Heart left ventricle (tissue), 16 donors: ENCODE measurements at places on chromosomes 4 and X. TPM values are rescaled to one million over a fixed set of nuclear protein-coding genes. Genes with fewer than 3 reads are reported as not detected.

- DNase-seq, result no peak
Observed at GRCh38 chr4:101008503-101008902, 338.8 kb downstream of the PPP3CA start.

DNA sequence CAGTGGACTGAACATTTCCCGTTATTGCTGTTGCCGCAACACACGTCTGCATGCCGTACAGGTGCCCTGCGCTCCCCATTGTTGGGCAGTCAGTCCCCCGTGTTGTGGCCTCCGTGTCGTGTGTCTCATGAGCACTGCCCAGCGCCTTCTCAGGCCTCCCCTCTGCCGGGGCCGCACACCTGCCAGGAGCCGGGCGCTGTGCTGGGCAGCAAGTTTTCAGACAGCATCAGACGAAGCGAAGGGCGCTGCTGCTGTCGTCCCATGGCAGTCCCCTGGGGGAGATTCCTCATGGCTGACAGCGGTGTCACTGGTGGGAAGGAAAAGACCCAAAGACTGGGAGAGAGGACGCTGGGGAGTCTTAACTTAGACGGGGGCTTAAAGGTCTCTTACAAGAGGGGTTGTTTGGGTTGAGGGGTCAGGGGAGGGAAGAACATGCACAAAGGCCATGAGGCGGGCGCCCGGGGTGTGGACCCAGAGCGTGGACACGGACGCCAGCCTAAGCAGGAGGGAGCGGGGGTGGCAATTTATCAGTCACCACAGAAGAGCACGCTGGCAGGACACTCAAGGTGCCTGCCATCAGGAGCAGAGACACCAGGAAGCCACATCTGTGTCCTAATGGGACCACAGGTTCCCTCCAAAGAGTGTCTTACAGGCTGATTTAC lies 47.3 kb downstream of the RGS12 start:
- DNase-seq, result no peak

- no peak for DNase-seq
Observed at GRCh38 chr4:82437285-82438005, 7.1 kb downstream of the ENOPH1 start.

GRCh38 chr4:27624749-27625148 lies 764.1 kb downstream of the STIM2 start:
- no peak for DNase-seq

DNA sequence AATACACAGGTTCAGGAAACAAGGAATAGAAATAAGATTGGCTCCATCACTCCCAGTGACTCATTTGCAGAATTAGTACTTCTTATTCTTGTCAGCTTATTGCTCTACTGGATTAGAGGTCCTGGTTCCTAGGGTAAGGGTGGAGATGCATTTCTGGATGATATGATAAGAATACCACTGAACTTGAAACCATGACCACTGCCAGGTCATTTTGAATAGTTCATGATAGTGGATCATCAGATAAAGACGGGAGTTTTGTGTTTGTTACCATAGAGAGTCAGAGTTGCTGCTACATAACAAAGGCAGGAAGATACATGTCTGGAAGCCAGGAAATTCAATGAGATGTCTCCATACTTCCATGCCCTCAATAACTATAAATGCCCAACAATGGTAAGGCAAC lies 109.2 kb upstream of the FAT1 start:
- DNase-seq, result no peak

- no peak for DNase-seq
Observed at GRCh38 chr4:86278126-86278525, 81.7 kb downstream of the MAPK10 start.

DNA sequence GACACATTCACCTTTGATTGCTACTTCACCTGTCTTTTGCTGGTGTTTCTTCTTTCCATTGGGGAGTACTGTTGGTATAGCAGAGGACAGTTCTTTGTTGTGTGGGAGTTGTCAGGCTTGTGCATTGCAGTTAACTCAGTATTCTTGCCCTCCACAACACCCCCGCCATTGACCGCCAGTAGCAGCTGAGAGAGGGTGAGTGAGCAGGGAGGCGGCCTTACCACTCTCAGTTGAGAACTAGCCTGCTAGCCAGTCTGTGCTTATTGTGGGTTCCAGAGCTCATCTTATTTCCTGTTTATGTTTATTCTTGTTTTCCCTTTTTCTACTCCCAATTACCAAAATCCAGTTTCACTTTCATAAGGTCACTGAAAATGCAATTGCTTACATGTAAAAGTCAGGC lies 52.2 kb downstream of the STIM2 start:
- DNase-seq, result no peak

DNA sequence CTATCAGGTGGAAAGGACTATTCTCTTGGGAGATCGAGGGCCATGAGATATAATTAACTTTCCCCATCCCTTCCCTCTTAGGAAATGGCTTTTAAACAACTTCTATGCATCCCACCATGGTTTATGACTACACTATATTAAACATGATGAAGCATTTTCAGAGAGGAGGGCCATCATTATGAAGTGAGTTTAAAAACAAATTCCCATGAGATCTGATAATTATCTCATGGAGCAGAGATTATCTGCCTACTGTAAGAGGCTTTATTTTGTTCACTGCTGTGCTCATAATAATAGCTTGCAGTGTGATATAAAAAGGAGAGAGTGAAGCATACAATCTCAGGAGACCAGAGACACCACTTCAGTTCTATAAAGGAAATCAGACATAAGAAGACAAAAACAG lies 330.5 kb upstream of the ZFP42 start:
- DNase-seq, result no peak

- DNase-seq, result no peak
Observed at GRCh38 chr4:81628489-81628888, 156.8 kb upstream of the RASGEF1B start.

DNA sequence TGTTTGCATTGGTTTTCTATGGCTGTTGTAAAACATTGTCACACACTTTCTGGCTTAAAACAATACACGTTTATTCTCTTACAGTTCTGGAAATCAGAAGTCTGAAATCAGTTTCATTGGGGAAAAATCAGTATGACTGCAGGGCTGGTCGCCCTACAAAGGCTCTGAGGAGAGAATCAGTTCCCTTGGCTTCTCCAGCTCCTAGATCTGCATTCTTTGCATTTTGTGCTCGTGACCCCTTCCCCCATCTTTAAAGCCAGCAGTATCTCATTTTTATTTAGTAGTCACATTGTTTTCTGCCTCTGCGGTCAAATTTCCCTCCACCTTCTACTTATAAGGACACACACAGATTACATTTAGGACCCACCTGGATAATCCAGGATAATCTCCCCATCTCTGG lies 849.7 kb upstream of the GRID2 start:
- DNase-seq, result no peak

- DNase-seq, result no peak
Observed at GRCh38 chrX:5113128-5113527, 1115.5 kb downstream of the NLGN4X start.

DNA sequence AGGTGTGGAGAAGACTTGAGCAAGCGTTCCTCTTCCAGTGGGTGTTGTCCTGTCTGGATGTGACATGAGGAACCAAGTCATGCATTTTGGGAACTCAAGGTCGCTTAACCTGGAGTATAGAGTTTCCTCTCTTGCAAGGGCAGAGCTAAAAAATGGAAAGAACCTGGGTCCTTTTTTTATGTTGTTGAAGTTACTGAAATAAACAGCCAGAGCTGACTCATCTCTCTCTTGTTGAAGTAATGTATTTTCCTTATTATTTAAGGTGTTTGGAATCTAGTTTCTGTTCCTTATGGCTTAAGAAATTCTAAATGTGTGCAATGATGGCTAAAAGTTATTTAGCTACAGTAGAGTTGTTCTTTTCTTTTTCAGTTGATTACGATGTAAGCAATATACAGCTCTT lies 314.5 kb downstream of the CAMK2D start:
- no peak for DNase-seq

DNA sequence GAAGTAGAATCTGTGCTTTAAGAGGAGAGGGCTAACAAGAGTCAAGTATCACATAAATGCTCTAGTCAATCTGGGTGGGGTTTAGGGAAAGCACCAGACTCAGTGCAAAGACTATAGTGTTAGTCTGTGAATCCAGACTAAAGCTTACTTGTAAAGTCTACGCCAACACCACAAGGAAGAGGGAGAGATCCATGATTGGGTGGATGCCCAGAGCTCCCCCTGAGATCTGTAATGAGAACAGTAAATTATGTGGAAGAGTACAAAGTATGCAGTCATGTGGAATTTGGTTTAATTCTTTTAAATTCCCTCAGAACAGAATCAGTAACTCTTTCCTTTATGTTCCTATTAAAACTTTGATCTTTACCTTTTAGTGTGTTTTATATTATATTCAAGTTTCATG lies 354.7 kb upstream of the SPANXN4 start:
- DNase-seq, result no peak

GRCh38 chrX:16848541-16848940 lies 21.6 kb downstream of the RBBP7 start:
- DNase-seq, result no peak

DNA sequence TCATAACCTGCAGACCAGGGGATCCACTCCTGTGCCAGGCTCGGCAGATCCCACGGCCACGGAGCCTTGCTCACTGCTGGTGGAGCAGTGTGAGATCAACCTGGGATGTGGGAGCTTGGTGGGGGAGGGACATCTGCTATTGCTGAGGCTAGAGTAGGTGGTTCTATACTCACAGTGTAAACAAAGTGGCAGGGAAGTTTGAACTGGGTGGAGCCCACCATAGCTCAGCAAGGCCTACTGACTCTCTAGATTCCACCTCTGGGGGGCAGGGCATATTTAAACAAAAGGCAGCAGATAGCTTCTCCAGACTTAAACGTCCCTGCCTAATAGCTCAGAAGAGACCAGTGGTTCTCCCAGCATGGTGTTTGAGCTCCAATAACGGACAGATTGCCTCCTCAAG lies 54.7 kb upstream of the EPHA5 start:
- no peak for DNase-seq

DNA sequence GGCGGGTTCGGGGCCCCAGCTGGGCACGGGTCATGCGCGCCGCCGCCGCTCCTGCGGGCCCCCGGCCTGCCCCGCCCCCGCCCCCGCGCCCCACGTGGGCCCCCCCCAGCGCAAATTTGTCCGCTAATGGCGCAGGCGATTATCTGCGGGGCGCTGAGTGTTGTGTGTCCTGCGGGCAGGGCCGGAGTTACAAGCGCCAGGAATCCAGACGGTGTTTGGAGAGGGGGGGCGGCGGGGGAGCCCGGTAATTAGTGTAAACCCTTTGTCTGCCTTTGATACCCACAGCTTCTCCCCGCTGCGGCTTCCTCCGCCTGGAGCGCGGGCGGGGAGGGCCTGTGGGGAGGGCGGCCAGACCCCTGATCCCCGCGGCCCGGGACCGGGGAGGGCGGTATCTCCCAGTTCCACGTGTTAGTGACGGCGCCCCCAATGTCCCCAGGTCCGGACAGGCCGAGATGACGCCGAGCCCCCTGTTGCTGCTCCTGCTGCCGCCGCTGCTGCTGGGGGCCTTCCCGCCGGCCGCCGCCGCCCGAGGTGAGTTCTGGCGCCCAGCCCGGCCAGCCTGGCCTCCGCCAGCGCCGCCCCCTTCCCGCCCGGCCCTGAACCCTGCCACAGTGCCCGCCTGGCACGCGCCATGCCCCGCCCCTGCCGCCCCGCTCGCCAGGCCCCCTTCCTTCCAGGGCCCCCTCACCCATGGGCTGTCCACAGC lies 761 bp downstream of the FGFRL1 start:
- no peak for DNase-seq

DNA sequence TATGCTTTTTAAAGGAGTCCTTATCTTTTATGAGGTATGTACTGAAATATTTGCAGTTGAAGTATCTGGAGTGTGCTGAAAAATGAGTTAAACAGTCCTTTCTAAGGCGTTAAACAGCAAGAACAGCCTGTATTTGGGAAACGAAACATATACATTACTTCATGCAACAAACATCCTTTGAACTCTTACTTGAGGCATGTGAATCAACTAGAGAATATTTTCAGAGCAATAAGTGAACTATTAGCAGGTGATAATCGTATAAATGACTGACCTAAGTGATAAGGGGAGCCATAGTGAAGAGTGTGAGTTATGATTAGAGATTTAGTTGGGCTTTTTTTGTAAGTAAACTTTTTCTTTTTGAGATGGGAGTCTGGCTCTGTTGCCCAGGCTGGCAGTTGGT lies 45.9 kb upstream of the RHOH start:
- DNase-seq, result no peak

The TEX11 gene
- total RNA-seq, result not detected

The NXF2 gene
- total RNA-seq, result not detected

The NXF3 gene
- not detected for total RNA-seq

The PRICKLE3 gene
- 10.0 TPM for total RNA-seq

The RAB41 gene
- not detected for total RNA-seq

The NMU gene
- total RNA-seq, result not detected

The SMIM31 gene
- total RNA-seq, result not detected

The WAS gene
- 26.8 TPM for total RNA-seq
